ENCODE measurements at places on chromosomes 16 and 17.

- no peak for DNase-seq
These were observed 2.6 kb downstream of the CD300LB start for GRCh38 chr17:74528491-74529199.

GRCh38 chr16:1914084-1914608, 4.1 kb downstream of the HS3ST6 start:
- no peak for DNase-seq

- peak; percentile 17 for DNase-seq
These were observed 20.4 kb upstream of the CDYL2 start for GRCh38 chr16:80824623-80825364.

DNA sequence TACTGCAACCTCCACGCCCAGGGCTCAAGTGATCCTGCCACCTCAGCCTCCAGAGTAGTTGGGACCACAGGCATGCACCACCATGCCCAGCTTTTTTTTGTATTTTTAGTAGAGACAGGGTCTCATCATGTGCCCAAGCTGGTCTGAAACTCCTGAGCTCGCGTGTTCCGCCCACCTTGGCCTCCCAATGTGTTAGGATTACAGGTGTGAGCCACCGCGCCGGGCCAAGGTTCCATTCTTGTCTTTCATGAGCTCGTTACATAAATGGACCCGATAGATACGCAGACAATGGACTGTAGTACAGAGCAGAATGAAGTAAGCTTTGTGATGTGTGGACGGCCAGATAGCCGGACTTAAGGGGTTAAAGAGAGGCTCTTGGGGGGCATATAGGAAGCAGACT, 19.3 kb downstream of the UBN1 start:
- DNase-seq: no peak
